Suppressor macrophage (primary cell): ENCODE measurements at places on chromosomes 7 and 10.

DNA sequence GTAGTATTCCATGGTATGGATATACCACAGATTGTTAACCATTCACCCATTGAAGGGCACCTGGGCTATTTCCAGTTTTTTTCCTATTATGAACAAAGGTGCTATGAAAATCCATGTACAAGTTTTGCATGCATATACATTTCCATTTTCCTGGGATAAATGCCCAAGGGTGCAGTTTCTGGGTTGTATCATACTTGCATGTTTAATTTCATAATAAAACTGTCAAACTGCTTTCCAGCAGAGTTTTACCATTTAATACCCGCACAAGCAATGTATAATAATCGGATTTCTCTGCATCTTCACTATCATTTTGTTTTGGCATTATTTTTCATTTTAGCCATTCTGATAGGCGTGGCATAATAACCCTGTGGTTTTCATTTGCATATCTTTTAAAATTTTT lies 154.3 kb upstream of the CXCL12 start:
- DNase-seq, result no peak

- no peak for DNase-seq
Measured at GRCh38 chr10:50544095-50544856, 79.5 kb downstream of the SGMS1 start.

GRCh38 chr7:47407136-47407535 lies 174.8 kb downstream of the TNS3 start:
- DNase-seq, result no peak

DNA sequence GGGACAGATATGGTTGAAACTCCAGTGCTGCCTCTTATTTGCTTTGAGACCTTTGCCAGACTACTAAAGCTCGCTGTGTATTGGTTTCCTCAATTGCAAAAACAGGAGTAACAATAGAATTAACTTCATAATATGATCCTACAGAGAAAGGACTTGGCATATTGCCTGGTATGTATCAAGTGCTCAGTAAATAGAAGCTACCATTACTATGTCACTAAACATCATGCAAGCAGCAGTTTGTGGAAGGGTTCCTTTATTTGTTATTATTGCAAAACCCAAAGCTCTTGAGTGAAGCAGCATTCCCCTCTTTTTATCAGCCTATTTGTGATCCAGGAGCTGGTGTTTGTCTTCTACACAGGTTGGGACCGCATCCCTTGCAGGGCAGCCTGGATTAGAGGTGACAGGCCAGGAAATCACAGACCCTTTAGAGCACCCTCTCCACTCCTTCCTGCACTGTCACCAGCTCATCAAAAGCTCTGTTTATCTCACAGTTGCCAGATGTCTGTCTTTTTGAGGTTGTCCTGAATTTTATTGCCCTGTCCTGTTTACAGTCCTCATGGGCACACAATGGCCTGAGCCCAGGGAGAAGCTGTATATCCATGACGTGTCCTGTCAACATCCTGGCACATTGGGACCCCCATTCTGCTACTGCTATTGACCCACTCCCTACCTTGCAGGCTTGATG lies 121.5 kb downstream of the SNX10 start:
- DNase-seq, result no peak

DNA sequence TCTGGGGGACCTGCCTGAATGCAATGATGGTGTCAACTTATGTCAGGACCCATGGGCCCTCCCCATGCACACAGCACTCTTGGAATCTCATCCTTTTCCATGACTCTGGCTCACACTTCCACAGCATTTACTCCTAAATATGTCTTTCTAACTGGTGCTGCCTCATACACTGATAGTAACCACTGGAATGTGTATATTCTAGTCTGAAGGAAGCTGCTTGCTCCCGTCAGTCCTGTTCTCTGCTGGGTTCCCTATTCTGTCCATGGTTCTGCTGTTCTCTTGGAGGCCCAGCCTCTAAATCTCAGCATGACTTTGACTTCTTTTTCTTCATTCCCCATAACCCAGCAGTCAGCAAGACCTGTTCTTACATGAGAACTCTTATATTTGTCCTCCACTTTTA lies 1055.1 kb downstream of the KCNMA1 start:
- DNase-seq, result no peak

DNA sequence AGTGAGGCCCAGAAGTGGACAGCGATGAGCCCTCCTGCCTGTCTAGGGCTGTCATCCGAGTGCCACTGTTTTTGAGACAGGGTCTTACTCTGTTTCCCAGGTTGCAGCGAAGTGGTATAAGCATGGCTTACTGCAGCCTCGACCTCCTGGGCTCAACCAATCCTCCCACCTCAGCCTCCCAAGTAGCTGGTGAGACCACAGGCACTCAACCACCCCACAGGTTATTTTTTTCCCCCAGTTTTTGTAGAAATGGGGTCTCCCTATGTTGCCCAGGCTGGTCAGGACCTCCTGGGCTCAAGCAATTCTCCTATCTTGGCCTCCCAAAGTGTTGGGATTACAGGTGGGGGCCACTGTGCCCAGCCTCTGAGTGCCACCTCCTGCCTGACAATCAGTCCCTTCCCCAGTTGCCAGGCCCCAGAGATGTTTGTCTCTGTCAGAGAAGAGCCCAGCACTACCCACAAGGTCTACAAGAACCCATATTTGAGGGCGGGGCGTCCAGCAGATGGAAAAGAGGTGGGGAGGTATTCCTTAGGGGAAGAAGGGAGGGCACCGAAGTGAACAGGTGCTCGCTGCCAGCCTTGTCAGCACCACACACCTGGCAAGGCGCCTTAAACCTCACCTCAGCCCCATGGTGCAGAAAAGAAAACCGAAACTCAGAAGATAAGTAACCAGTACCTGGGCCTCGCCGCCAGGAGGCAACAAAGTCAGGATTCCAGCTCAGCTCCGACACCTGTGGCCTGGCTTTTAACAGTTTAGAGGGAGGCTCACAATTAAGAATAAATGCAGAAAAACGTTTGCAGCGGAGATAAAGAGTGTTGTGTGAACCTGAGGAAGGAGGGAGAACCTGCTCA lies 77.4 kb upstream of the ANLN start:
- DNase-seq, result no peak

GRCh38 chr7:45889367-45890067 lies 1.2 kb downstream of the IGFBP1 start:
- DNase-seq, result no peak

- peak; percentile 24 for DNase-seq
Measured at GRCh38 chr10:132409667-132410028, 12.6 kb downstream of the PWWP2B start.

- no peak for DNase-seq
Measured at GRCh38 chr7:33667196-33667595, 238.1 kb upstream of the BMPER start.

- DNase-seq, result no peak
Measured at GRCh38 chr10:97532935-97533671, 34.4 kb downstream of the UBTD1 start.

- peak; percentile 92 for DNase-seq
Measured at GRCh38 chr10:102225646-102226541, at the start of gene ELOVL3. TSS of gene ELOVL3 (plus strand) at chr10:102226299. CDS start at chr10:102226549, 250 bp downstream.

GRCh38 chr10:6543431-6544005 lies 36.6 kb downstream of the PRKCQ start:
- no peak for DNase-seq

- peak; percentile 44 for DNase-seq
Measured at GRCh38 chr7:1461646-1462375, 2.5 kb upstream of the MICALL2 start.

GRCh38 chr10:4541292-4541691 lies 284.7 kb upstream of the AKR1E2 start:
- DNase-seq, result no peak
